Thyroid gland (tissue), 4 donors: ENCODE measurements at places on chromosomes 5 and 9.

DNA sequence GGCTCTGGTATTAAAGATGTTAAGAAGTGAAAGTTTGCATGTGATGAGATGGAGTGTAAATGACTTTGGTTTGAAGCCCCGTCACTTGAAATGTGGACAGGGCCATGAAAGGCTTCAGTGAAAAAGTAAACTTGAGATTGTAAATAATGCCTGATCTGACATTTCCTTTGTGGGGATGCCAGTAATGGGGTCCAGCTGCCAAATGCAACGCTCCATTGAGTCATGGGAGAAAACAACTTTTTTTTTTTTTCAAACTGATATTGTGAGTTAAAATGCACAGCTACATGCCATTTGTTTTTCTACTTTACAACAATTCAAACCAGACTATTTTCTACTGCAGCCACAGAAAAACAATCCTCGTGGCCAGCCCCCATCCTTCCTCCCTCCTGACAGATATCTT, 327.0 kb upstream of the TNC start:
- DNase-seq: no peak

GRCh38 chr5:152125661-152126205, 201.1 kb upstream of the GLRA1 start:
- no peak for DNase-seq

DNA sequence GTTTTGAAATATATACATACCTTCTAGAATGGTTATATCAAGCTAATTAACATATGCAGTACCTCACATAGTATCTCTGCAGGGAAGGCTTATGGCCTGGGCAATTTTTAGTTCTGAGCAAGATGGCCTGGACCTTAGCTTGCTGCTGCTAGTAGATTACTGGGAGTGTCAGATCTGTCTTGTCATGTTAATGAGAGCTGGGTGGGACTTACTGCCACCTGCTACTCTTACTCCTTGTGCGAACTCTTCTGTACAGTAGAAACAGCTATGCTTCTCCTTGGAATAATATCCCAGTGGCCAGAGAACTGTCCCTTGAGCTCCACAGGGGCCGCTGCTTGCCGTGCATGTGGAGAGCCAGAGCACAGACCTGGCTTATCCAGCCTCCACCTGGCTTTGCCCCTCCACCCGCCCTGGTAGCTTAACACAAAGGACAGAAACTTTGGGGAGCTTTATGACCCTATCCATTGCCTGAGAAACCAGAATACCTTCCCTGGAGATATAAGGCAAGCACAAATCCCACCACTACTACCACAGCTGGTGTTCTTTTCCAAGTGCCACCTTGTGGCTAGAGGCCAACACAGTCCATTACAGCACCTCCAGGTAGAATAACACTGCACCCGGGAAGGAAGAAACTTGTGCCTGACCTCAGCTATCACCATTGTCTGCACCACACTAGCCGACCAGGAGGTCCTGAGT, 74.4 kb upstream of the RUSC2 start:
- DNase-seq: no peak

GRCh38 chr5:122182491-122182921, 53.2 kb downstream of the ZNF474 start:
- DNase-seq: peak; percentile 82

- no peak for DNase-seq
Observed at GRCh38 chr5:119327018-119327417, 28.8 kb upstream of the TNFAIP8 start.

GRCh38 chr9:137626464-137626863, 7.7 kb downstream of the EHMT1 start:
- DNase-seq: no peak

GRCh38 chr9:128124873-128125579, 2.5 kb downstream of the PTGES2 start:
- DNase-seq: peak; percentile 50

- DNase-seq: no peak
Observed at GRCh38 chr5:122770477-122770876, 4.4 kb upstream of the SNX2 start.
